ENCODE measurements at places on chromosomes 7 and 10.

- DNase-seq, result no peak
These were observed 3.3 kb downstream of the PITRM1 start for GRCh38 chr10:3169271-3169670.

- DNase-seq, result no peak
These were observed 117.7 kb downstream of the CCNY start for GRCh38 chr10:35453855-35454532.

DNA sequence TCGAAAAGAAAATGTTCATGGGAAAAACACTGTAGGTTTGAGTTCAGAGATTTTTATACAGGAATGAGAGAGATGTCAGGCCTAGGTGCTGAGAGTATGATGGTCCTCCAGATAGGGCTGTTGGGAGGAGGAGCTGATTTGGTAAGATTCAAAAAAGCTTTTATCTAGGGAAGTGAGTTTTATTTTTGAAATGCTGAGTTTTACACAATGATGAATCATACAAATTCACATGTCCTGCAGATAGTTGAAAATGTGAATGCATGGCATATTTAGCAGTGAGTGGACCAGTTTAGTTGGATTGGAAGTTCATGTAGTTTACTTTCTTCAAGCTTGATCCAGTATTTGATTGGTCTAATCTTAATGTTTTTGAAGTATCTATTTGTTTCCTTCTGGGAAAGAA is 154.8 kb downstream of the LRRC4 start:
- no peak for DNase-seq

DNA sequence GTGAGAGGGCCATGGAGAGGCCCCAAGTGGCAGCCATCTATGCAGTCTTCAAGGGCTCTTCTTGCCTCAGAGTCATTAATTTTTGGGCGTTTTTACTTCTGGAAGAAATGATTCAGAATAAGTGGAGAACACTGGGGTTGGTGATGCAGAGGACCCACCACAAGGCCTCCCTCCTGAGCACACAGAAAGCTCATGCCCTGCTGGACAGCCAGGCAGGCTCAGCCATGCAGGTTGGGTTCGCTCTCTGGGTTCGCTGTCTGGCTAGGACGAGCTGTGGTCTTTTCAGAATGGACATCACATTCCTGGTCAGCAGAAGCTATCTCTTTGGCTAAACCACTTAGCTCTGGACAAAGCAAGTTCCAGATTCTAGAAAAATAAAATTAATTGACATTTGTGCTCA is 480.8 kb downstream of the RPS24 start:
- no peak for DNase-seq

DNA sequence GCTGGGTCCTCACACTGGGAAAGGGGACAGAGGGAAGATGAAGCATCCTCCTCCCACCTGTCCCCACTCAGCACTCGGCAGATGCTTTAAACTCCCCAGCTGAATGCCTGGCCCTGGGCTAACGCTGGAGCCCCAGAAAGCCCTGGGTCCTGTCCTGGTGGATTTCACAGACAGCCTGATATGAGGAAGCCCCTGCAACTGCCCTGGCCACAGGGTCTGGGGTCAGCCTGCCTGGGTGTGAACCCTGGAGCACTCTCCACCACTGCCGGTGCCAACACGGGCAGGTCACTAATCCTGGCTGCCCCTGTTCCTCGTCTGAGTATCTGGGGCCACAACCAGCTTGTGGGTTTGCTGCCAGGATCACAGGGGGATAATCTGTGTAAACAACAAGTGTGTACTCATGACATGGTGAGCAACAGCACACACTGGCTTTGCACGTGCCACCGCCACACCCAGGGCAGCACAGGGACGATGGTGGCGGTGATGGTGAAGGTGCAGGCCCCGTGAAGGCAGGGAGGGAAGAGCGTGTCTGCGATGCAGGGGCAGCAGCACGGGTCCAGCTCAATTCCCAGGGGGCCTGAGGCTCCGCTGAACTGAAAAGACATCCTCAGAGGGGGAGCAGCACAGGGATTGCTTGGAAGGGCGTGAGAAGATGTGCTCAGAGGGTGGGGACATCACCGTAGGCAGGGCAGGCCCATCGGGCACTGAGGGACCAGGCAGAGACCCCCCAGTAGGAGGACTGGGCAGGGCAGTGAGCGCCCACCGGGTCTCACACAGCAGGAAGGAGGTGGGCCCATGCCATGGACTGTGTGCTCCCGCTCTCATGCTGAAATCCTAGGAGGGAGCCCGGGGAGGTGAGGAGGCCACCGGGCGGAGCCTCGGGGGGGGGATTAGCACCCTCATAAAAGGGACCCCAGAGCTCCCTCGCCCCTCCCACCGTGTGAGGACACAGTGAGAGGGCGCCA is 238.7 kb downstream of the MAD1L1 start:
- DNase-seq, result no peak

- no peak for DNase-seq
These were observed 11.5 kb upstream of the TCERG1L start for GRCh38 chr10:131323025-131323424.

- DNase-seq, result peak; percentile 91
These were observed 1.1 kb upstream of the TRIP6 start for GRCh38 chr7:100865938-100866728.

DNA sequence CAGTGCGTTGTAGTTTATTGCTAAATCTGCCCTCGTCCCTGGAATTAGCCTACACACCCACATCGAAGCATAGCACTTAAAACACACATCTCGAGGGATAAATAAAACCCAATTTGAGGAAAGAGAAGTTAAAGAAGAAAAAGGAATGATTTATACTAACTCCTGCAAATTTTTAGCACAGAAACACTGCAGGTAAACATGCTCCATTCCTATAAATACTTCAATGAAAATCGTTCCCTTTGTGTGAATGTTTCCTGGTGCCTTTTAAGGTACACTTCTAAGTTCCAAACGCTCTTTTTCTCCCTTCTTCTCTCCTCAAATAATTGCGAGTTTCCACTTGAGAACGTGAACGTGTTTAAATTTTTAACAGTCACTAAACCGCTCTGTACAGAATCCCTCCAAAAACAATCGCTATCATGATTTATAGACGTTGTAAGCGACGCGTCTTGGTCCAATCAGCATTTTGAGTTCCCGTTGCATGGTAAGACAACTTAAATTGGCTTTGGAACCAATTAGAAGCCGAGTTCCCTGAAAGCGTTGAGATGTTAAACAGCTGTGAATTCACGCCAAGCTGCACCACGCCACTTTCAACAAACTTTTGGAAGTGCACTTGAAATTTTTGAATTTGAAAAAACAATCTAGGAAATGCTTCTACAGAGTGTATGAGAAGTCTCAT is 12.5 kb upstream of the EBLN1 start:
- no peak for DNase-seq

- no peak for DNase-seq
These were observed 16.1 kb downstream of the PAPOLB start for GRCh38 chr7:4845740-4846142.

DNA sequence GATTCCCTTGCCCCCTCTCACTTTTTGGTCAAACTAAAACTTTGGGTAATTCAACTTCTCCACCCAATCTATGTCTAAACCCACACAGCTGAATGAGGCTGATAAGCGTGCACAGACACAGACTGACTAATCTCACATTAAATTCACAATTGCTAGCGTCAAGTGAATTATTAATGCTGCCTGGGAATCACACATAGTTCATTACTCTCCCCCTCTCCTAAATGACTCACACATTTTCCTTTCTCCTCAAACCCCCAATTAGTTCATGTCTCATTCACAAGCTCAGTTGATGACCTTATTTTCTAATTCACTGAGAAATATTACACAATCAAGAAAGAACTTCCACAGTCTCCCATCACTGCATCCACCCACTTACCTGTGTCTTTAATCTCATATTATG is 14.5 kb downstream of the KLF14 start:
- no peak for DNase-seq

- no peak for DNase-seq
These were observed 427.4 kb upstream of the MGMT start for GRCh38 chr10:129039406-129040370.

Measured in sciatic nerve (tissue), 2 donors.